ENCODE measurements at places on chromosomes 12 and 14.

- no peak for DNase-seq
These were observed 3.4 kb downstream of the PNMA1 start for GRCh38 chr14:73710737-73711136.

DNA sequence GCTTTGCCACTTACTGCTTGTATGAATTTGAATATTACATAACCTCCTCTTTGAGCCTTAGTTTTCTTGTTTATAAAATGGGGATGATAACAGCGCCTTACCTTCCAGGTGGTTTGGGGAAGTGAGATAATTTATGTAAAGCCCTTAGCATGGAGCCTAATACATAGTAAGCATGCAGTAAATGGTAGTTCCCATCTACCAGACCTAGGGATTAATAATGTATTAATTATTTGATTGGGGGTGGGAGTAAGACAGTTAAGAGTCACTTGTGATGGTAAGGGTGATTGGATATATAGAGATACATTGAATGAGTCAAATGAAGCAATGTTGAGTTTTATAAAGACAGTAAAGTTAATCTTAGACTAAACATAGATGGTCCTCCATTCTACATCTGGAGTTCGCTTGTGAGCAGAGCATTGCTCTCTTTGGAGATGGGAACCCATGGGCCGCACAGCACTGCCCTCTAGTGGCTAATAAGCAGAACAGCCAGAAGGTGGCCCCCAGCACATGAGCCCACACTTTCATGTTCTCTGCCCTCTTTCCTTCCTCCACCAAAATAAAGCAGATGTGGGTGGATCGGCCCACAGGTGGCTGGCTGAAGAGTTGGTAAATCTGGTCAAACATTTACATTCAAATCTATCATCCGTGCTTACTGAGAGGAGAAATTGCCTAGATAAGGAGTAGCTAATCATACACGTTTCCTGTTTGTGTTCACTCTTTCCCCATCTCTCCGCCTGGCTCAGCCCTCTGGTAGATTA lies 26.5 kb upstream of the TAMALIN start:
- DNase-seq = no peak

DNA sequence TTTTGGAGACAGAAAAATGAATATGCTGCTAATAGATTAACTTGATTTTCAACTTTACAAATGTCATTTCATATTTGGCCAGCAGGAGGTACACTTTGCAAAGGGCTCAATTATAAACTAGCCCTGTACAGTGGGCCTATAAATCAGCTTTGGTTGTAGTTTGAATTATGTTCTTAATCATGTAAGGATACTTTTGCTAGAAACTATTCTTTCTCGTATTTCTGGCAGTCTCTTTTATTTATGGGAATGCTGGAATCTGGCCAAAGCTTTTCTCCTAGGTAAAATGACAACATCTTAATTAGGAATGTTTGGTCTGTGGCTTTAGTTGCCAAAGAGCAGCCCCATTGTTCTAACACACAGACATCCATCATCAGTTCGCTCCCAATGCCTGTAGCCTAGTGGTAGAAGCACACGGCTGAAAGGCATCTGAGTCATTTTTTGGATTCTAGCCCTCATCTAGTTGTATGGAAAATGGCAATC lies 1322.3 kb upstream of the SEL1L start:
- no peak for DNase-seq

DNA sequence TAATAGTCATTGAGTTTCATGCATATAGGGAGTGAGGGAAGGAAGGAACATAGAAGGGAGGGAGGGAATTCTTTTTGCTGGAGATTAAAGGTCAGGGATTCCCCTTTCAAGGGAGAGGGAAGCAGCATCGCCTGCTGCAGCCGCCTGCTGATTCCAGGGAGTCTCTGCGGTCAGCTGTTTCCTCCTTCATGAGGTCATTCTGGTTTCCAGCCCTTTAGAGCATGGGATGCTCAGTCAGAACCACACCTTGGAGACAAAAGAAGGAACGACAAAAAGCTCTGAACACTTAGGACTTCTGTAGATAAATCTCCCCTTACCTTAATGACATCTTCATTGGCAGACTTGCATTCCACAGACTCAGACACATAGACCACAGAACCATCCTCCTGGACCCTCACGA lies 923.0 kb upstream of the TMEM132C start:
- no peak for DNase-seq

- DNase-seq = no peak
These were observed 60.0 kb downstream of the BBS10 start for GRCh38 chr12:76288218-76288617.

GRCh38 chr12:69874606-69875005 lies 49.6 kb downstream of the MYRFL start:
- DNase-seq = no peak

- no peak for DNase-seq
These were observed 16.5 kb upstream of the GABARAPL1 start for GRCh38 chr12:10196210-10196609.

DNA sequence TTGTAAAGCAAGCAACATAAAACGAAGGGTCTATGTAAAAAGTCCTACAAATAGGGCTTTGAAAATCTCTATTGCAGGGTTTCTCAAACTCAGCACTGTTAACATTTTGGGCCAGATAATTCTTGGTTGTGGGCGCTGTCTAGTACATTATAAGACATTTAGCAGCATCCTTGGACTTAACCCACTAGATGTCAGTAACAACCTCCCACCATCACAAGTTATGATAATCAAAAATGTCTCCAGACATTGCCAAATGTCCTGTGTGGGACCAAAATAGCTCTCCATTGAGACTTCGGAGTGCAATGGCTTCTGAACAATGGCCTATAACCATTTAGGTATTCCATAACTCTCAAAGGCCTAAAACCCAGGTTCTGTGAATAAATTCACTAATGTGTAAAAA lies 22.9 kb upstream of the DHRS7 start:
- DNase-seq = no peak

GRCh38 chr12:12511895-12512711 lies 50.6 kb downstream of the DUSP16 start:
- DNase-seq = no peak

GRCh38 chr12:14278294-14278953 lies 87.1 kb upstream of the ATF7IP start:
- no peak for DNase-seq

GRCh38 chr14:76267322-76268046 lies 108.5 kb upstream of the ESRRB start:
- DNase-seq = no peak
